ENCODE measurements at places on chromosomes 6 and 20. TPM values are rescaled to one million over a fixed set of nuclear protein-coding genes. Genes with fewer than 3 reads are reported as not detected.

Gene MUCL3
- not detected for total RNA-seq

DNA sequence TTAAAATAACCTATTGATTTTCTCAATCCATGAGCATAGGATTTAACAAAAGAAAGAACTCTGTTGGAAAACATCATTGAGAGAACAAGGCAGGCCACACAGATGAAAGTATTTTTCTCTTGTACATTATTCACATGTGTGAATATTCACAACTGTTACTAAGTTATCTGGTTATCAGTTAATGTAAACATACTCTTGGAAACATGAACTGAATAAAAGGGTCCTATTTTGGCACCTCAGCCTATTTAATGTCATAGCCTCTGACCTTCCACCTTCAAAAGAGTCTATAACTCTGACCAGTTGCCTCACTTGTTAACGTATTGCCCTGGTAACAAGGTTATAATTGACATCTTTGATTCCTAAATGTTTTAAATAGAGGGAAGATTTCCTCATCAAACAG lies 8.1 kb downstream of the SYCP2 start:
- H3K4me1 ChIP-seq: no peaks in the 10 kb centered on the region
- no peaks in the 10 kb centered on the region for H3K36me3 ChIP-seq
- peaks cover 10% of the 10 kb centered on the region for H3K27me3 ChIP-seq
- no peak overlapping the region for H3K27ac ChIP-seq

DNA sequence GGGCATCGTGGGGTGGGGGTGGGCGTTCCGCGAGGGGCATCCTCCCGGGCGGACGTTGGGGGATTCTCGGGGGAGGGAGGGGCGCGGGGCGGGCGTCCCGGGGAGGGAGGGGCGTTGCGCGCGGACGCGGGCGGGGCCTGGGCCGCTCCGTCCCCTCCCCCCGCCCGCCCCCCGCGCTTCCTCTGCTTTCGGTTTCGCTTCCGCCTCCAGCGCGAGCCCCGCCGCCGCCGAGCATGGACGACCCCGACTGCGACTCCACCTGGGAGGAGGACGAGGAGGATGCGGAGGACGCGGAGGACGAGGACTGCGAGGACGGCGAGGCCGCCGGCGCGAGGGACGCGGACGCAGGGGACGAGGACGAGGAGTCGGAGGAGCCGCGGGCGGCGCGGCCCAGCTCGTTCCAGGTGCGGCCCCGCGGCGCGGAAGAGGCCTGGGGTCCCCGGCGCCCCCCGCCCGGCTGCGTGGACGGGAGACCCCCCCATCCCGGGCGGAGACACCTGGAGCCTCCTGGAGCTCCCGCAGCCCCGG lies at the start of gene OGFR:
Gene OGFR (plus strand): TSS at position 209 of the 528 bp plus-strand sequence. CDS start 25 bp downstream, at position 234.
- peak; percentile 84 for DNase-seq
- H3K4me1 ChIP-seq: peaks cover 20% of the 10 kb centered on the region
- no peaks in the 10 kb centered on the region for H3K27me3 ChIP-seq
- no peaks in the 10 kb centered on the region for H3K36me3 ChIP-seq

- no peaks in the 10 kb centered on the region for H3K27me3 ChIP-seq
- DNase-seq: no peak
- no peaks in the 10 kb centered on the region for H3K36me3 ChIP-seq
Measured at GRCh38 chr20:17471606-17472187, 59.5 kb downstream of the BFSP1 start.

DNA sequence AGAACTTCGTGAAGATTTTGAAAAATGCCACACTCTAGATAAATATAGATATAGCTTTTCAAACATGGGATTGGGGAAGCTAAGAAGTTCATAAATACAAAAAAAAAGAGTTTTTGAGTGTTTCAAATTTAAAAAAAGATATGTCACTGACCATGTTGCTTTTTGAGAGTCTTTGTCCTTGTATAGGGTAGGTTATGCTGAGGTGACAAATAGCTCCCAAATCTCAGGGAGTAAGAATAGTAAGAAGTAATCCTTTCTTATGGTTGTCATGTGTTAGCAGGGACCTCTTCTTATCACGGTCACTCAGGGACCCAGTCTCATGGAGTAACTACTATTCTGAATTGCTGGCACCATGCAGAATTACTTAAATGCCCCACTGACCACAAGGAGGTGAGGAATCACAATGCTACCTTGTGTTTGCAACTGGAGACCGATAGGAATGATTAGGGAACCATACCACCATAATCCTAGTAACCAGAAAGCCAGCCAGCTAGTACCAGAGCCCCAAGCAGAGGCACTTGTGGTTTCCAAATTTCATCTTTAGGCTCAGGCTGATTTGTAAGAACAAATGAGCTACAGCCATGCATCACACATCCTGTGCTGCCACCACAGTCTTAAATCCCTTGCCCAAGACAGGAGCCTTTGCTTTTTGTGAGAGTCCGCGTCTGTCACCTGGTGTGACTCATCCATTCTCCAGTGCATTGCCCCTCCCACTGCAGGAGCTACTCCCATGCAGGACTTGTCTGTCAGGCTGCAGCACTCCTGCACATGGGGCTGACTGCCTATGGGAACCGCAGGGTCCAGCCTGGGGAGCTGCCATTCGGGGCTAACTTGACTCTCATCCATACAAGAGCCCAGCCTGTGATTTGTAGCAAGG lies 42.4 kb upstream of the ADGRF4 start:
- DNase-seq: no peak
- H3K27me3 ChIP-seq: peaks cover 7% of the 10 kb centered on the region
- H3K36me3 ChIP-seq: no peaks in the 10 kb centered on the region
- H3K4me3 ChIP-seq: no peak overlapping the region

DNA sequence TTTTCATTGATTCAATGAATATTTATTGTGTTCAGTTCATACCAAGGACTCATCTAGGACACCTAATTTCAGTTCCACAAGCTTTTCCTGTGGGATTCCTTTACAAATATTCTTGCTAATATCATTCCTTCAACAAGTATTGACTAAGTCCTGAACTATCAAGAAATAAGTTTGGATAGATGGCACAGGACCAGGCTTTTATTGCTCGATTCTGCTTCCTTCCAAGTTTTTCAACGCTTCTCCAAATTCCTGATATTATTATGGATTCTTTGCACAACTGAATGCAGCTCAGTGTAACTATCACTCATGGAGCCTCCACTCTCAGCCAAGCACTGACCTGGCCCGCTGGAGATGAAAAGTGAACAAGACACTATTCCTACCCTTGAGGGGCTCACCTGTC lies 32.7 kb upstream of the COL21A1 start:
- H3K27me3 ChIP-seq: no peaks in the 10 kb centered on the region
- no peaks in the 10 kb centered on the region for H3K4me1 ChIP-seq
- no peak for DNase-seq
- H3K36me3 ChIP-seq: no peaks in the 10 kb centered on the region
- H3K4me3 ChIP-seq: no peak overlapping the region

DNA sequence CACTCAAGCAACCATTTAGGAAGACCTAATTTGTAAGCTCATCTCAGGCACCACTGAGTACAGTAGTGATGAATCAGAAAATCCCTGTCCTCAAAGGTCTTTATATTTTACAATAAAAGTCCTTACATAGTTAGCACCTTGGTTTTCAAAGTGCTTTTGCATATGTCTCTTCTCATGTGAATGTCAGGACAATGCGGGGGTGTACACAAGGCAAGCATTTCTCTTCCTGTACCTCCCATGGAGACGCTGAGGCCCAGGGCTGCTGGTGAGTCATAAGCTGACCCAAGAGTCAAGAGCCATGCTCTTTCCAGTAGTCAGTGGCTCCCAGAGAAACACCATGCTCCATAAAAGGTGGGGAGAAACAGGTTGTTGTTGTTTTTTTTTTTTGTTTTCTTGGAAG lies 174.0 kb downstream of the GJA10 start:
- peaks cover 9% of the 10 kb centered on the region for H3K27me3 ChIP-seq
- no peak overlapping the region for H3K4me3 ChIP-seq
- no peak for DNase-seq
- peaks cover 50% of the 10 kb centered on the region for H3K4me1 ChIP-seq

GRCh38 chr20:33169176-33169794 lies 1.3 kb downstream of the BPIFA2 start:
- H3K27ac ChIP-seq: no peak overlapping the region
- H3K27me3 ChIP-seq: peaks cover 19% of the 10 kb centered on the region
- no peak overlapping the region for H3K4me3 ChIP-seq

DNA sequence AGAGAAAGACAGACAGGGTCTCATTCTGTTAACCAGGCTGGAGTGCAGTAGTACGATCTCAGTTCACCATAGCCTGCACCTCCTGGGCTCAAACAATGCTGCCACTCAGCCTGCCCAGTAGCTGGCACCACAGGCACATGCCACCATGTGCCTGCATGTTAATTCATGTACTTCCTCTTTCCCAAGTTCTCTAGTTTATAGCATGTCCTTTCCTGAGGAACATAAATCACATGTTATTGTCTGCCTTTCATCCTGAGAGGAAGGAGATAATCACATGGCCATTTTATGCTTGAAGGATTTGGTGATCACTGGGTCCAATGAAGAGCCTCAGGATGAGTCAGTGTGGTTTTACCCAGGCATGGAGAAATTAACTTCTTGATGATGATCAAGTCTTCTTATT lies 47.9 kb downstream of the COL11A2 start:
- H3K36me3 ChIP-seq: no peaks in the 10 kb centered on the region
- no peak for DNase-seq
- H3K4me1 ChIP-seq: peaks cover 24% of the 10 kb centered on the region
- H3K4me3 ChIP-seq: no peak overlapping the region
- peak overlapping the region; percentile 49 for H3K27ac ChIP-seq
- peaks cover 28% of the 10 kb centered on the region for H3K27me3 ChIP-seq

GRCh38 chr6:145723646-145724045 lies 11.7 kb downstream of the EPM2A start:
- no peak overlapping the region for H3K4me3 ChIP-seq
- H3K27ac ChIP-seq: no peak overlapping the region
- peaks cover 6% of the 10 kb centered on the region for H3K4me1 ChIP-seq

DNA sequence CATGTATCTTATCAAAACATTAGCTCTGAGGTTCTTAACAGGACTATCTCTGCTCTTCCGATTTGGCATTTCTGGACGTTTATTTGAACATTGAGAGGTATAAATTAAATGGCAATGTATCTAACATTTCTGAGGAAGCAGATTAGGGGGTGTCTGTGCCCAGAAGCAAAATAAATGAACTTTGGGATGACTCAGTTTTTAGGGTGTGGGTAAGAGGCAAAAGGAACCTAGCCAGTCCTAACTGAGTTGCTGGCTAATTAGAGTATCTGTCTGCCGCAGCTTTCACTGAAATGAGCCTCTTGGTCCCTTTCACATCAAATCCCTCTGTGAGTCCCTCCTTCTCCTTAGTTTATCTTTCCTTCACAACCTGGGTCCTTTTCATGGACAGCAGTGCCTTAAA lies 1.1 kb downstream of the RNF144B start:
- peaks cover 26% of the 10 kb centered on the region for H3K4me1 ChIP-seq
- H3K27me3 ChIP-seq: peaks cover 11% of the 10 kb centered on the region
- H3K36me3 ChIP-seq: no peaks in the 10 kb centered on the region
- H3K4me3 ChIP-seq: peak overlapping the region; percentile 84
- peak overlapping the region; percentile 52 for H3K27ac ChIP-seq

DNA sequence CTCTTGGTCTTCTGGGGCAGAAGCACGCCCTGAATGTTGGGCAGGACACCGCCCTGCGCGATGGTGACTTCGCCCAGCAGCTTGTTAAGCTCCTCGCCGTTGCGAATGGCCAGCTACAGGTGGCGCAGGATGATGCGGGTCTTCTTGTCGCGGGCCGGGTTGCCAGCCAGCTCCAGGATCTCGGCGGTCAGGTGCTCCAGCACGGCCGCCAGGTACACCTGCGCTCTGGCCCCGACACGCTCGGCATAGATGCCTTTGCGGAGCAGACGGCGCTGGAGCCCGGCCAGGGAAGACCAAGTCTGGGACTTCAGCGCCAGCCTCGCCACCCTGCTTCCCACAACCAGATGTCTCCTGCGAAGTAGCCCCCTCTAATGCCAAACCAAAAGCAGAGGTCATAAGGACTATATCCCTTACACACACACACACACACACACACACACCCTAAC lies 8.0 kb upstream of the SLC17A3 start:
- H3K4me3 ChIP-seq: peak overlapping the region; percentile 79
- no peaks in the 10 kb centered on the region for H3K36me3 ChIP-seq
- peaks cover 10% of the 10 kb centered on the region for H3K4me1 ChIP-seq
- peak; percentile 62 for DNase-seq

DNA sequence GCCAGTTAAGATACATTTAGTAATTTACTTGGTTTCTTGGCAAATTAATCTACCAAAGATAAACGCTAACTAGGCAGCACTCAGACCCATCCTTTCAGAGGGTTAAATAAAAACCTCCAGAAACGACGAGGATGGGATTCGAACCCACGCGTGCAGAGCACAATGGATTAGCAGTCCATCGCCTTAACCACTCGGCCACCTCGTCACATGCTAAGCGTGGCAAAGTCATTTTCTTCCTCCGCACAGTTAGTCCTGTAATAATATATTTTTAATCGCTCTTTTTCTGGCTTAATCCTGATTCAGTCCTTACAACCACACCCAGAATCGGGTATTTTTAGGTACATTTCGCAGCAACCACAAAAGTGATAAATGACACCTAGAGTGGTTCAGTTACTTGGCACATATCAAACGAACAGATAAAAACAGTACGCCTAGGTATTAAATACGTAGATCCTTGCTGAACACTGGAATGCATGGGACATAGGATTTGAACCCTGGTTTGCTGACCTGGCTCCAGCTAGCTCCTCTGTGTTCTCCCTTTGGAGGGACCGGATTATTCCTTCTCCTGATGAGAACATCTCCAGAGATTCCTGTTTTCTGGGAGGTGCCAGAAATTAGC lies 71.6 kb downstream of the GPX5 start:
- H3K4me3 ChIP-seq: no peak overlapping the region
- H3K4me1 ChIP-seq: no peaks in the 10 kb centered on the region

GRCh38 chr20:1949347-1950100 lies 44.3 kb downstream of the PDYN start:
- no peak for DNase-seq
- peaks cover 30% of the 10 kb centered on the region for H3K27me3 ChIP-seq
- H3K4me3 ChIP-seq: no peak overlapping the region
- H3K27ac ChIP-seq: no peak overlapping the region
- no peaks in the 10 kb centered on the region for H3K4me1 ChIP-seq

DNA sequence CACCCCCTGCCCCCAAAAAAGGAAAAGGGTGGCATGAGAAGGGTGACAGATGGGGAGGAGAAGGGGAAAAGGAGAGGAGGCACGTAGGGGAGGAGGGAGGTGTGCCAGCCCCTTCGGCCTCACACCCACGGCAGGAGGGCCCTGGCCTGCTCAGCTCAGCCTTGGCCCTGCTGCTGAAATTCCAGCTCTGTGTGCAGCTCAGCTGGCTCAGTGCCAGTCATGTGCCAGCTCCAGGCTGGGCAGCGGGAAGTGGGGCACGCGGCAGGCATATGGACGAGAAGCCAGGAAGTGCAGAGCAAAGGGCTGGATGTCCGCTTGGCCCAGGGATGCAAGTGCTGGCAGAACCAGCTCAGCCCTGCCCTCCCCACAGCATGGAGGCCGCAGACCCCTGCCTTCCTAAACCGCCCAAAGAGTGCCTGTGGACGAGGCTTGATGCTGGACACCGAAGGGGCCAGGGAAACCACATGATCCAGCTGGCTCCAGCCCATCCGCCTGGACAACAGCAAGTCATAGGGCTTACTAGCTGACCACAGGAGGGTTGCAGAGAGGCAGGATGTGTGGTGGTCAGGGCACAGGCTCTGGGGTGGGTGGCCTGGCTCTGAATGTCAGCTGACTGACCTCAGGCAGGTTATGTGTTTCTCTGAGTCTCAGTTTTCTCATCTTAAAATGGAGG lies 60.2 kb downstream of the NOL4L start:
- no peaks in the 10 kb centered on the region for H3K27me3 ChIP-seq
- peak overlapping the region; percentile 55 for H3K27ac ChIP-seq
- H3K4me1 ChIP-seq: peaks cover 33% of the 10 kb centered on the region
- H3K36me3 ChIP-seq: no peaks in the 10 kb centered on the region
- no peak overlapping the region for H3K4me3 ChIP-seq

Data from natural killer cell treated with Interleukin-12 subunit alpha and Interleukin-12 subunit beta and Interleukin-15 and Interleukin-18, amount 100 ng/mL, for 72 hours (primary cell).